ENCODE measurements at places on chromosomes 6 and 20.

GRCh38 chr20:51444467-51444866, 98.1 kb downstream of the NFATC2 start:
- DNase-seq, result no peak
- H3K27ac ChIP-seq, result no peak overlapping the region
- H3K27me3 ChIP-seq, result no peaks in the 10 kb centered on the region
- H3K4me1 ChIP-seq, result peaks cover 27% of the 10 kb centered on the region
- no peaks in the 10 kb centered on the region for H3K36me3 ChIP-seq

DNA sequence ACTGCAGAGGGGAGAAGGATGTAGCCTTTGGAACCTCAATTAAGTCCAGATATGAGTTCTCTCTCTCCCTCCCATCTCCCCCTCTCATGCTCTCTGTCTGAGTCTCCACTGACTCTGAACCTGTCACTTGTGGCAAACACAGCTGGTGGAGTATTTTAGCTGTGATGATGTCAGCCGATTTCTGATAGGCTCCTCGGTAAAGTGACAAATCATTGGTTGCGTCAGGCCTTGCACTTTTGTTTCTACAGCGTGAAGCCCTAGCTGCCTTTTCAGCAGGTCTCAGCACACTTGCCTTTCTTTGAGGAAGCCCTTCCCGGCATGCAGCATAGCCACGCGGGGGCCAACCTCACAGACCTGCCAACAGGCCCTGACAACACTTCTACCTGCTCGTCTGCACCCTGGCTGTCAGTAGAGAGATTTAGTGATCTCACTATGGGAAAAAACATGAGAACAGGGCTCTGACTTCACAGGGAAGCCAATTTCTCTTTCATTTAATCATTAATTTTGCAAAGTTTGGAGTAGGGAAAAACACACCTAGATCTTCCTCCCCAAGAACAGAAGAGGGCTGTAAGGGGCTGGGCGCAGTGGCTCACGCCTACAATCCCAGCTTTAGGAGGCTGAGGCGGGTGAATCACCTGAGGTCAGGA, 84.4 kb downstream of the GMPR start:
- DNase-seq, result peak; percentile 58
- no peak overlapping the region for H3K4me3 ChIP-seq
- H3K27ac ChIP-seq, result peak overlapping the region; percentile 96
- H3K36me3 ChIP-seq, result peaks cover 19% of the 10 kb centered on the region

DNA sequence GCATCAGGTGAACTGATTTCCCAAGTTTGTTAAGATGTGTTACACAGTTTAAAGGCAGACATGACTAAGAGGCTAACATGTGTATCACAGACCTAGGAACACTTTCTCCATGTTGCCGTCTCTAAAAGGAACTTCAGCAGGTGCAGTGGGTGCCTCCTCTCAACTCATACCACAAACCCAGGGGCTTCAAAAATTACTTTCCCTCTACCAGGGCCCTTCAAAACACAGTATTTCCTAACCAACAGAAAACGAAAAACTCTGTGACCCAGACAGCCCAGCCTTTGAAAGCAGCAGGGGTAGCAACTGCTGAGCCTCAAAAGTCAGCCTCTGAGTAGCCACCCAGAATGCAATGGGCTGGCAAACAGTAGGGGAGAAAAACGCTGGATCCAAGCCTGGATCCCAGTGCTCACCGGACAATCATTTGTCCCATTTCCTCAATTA, 28.5 kb downstream of the B4GALT5 start:
- no peaks in the 10 kb centered on the region for H3K27me3 ChIP-seq
- H3K36me3 ChIP-seq, result no peaks in the 10 kb centered on the region
- peak overlapping the region; percentile 54 for H3K27ac ChIP-seq

GRCh38 chr20:10793766-10794165, 120.0 kb upstream of the JAG1 start:
- no peak overlapping the region for H3K4me3 ChIP-seq
- no peak overlapping the region for H3K27ac ChIP-seq
- H3K27me3 ChIP-seq, result no peaks in the 10 kb centered on the region
- DNase-seq, result no peak

DNA sequence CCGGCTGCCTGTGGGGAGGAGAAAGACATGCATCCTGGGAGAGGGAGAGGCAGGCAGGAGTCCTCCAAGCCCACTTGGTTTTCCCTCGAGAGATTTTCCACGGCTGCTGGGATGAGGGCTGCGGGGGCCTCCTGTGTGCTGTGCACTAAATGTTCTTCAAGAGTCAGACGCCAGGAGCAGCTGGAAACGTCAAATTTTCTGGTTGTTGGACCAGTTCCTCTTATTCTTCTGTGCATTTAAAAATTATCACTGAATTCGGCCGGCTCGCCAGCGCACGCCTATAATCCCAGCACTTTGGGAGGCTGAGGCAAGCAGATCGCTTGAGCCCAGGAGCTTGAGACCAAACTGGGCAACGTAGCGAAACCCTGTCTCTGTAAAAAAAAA, 32.8 kb upstream of the NTSR1 start:
- no peaks in the 10 kb centered on the region for H3K36me3 ChIP-seq
- H3K4me1 ChIP-seq, result no peaks in the 10 kb centered on the region
- DNase-seq, result no peak
- no peak overlapping the region for H3K27ac ChIP-seq

All from tibial artery (tissue), 4 donors.